ENCODE measurements at places on chromosomes 4 and X. TPM values are rescaled to one million over a fixed set of nuclear protein-coding genes. Genes with fewer than 3 reads are reported as not detected.

DNA sequence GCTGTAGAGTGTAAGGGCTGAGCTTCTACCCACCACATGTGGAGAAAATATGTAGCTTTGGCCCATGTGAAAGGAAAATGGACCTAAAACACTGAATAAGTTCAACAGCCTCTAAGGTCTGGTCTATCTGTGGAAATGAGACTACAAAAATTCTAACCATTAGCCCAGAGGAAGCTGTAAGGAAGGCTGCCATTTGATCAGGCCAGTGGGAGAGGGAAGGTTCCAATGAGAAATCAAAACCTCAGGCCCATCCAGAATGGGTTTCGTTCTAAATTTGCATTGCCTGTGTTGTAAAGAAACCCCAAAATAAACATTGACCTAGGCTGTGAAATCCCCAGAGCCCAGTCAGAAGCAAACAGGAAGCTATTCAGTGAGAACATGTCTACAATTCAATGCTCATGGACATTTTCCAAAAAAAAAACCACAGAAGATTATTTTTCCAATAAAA is 320.4 kb upstream of the SLC7A11 start:
- H3K4me1 ChIP-seq, result peaks cover 6% of the 10 kb centered on the region
- no peaks in the 10 kb centered on the region for H3K36me3 ChIP-seq
- H3K4me3 ChIP-seq, result no peak overlapping the region
- DNase-seq, result peak; percentile 68
- H3K27me3 ChIP-seq, result no peaks in the 10 kb centered on the region

DNA sequence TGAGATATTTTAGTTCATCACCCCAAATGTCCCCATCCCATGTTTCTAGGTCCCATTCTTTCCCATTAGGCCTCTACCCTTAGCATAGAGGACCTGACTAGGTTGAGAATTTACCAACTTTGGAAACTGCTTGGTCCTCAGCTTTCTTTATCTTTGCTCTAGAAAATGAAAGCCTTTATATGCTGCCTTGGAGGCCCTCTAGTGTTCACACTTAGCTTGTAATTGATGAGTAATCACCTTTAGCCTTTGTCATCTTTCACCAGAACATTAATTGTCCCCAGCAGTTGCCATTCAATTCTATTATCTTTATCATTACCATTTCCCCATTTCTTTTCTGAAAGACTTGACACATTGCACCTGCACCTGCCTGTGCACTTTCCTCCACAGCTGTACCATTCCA is 589.2 kb upstream of the NR3C2 start:
- H3K36me3 ChIP-seq, result no peaks in the 10 kb centered on the region
- H3K27me3 ChIP-seq, result no peaks in the 10 kb centered on the region
- H3K4me1 ChIP-seq, result no peaks in the 10 kb centered on the region
- H3K4me3 ChIP-seq, result no peak overlapping the region
- no peak for DNase-seq
- no peak overlapping the region for H3K27ac ChIP-seq

The CLCN5 gene
- 13.8 TPM for total RNA-seq

- DNase-seq, result no peak
- no peak overlapping the region for H3K4me3 ChIP-seq
- no peaks in the 10 kb centered on the region for H3K27me3 ChIP-seq
- no peaks in the 10 kb centered on the region for H3K4me1 ChIP-seq
Observed at GRCh38 chr4:103928370-103928769, 208.6 kb upstream of the TACR3 start.

The OTC gene
- total RNA-seq, result not detected

The BEX4 gene
- total RNA-seq, result 13.0 TPM

- no peaks in the 10 kb centered on the region for H3K27me3 ChIP-seq
- H3K36me3 ChIP-seq, result no peaks in the 10 kb centered on the region
- no peaks in the 10 kb centered on the region for H3K4me1 ChIP-seq
- DNase-seq, result no peak
Observed at GRCh38 chrX:55074851-55075467, at the start of gene PAGE2B. Gene PAGE2B, plus strand, starts transcription at chrX:55075030. Its CDS starts 1,012 bp downstream, at chrX:55076042.

DNA sequence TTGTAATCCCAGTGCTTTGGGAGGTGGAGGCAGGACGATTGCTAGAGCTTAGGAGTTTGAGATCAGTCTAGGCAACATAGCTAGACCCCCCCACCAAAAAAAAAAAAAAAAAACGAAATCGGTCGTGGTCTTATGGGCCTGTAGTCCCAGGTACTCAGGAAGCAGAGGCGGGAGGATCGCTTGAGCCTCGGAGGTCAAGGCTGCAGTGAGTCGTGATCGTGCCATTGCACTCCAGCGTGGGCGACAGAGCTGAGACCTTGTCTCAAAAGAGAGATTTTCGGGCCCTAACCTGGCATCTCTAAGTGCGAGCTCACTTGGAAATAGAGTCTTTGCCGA is 7.0 kb upstream of the LETM1 start:
- no peak overlapping the region for H3K27ac ChIP-seq
- peak overlapping the region; percentile 61 for H3K4me3 ChIP-seq
- DNase-seq, result no peak

The ZCCHC18 gene
- total RNA-seq, result 1.1 TPM

DNA sequence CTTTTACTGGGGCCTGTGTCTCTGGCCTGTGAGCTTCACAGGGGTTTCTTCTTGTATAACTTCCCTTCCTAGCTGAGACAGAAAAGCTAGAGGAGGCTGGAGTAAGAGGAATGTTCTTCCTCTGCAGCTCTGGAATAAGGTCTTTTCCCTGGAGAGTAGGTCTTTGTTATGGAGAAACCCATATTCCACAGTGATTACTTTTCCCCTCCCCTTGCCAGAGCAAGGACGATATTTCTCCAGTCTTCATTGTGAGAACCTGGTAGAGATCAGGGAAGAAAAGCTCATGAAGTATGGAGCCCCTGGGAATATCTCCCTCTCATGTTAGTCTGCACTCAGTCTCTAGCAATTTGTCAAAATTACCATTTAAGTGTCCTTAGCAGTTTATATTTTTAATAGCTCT is 18.7 kb upstream of the GLRB start:
- no peak overlapping the region for H3K27ac ChIP-seq
- no peaks in the 10 kb centered on the region for H3K4me1 ChIP-seq
- no peaks in the 10 kb centered on the region for H3K36me3 ChIP-seq
- no peak for DNase-seq

GRCh38 chr4:10245751-10246150 is 129.2 kb upstream of the WDR1 start:
- H3K36me3 ChIP-seq, result no peaks in the 10 kb centered on the region
- DNase-seq, result no peak
- H3K27me3 ChIP-seq, result peaks cover 3% of the 10 kb centered on the region
- no peaks in the 10 kb centered on the region for H3K4me1 ChIP-seq

GRCh38 chr4:21191317-21191716 is 491.1 kb downstream of the PACRGL start:
- no peak for DNase-seq
- no peak overlapping the region for H3K27ac ChIP-seq
- no peaks in the 10 kb centered on the region for H3K4me1 ChIP-seq
- H3K36me3 ChIP-seq, result no peaks in the 10 kb centered on the region
- H3K27me3 ChIP-seq, result no peaks in the 10 kb centered on the region

DNA sequence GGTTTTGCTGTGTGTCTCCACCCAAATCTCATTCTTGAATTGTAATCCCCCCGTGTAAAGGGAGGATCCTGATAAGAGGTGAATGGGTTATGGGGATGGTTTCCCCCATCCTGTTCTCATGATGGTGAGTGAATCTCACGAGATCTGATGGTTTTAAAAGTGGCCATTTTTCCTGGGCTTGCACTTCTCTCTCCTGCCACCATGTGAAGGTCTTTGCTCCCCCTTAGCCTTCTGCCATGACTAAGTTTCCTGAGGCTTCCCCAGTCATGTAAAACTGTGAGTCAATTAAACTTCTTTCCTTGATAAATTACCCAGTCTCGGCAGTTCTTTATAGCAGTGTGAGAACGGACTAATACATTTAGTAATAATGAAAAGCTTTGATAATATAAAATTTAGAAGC is 46.9 kb downstream of the ANTXR2 start:
- peaks cover 3% of the 10 kb centered on the region for H3K4me1 ChIP-seq
- H3K27ac ChIP-seq, result no peak overlapping the region
- no peak for DNase-seq
- peaks cover 52% of the 10 kb centered on the region for H3K36me3 ChIP-seq

GRCh38 chr4:9762823-9763475 is 18.5 kb upstream of the DRD5 start:
- no peaks in the 10 kb centered on the region for H3K27me3 ChIP-seq
- no peak overlapping the region for H3K27ac ChIP-seq
- H3K4me1 ChIP-seq, result no peaks in the 10 kb centered on the region
- H3K4me3 ChIP-seq, result no peak overlapping the region

Data from osteoblast (primary cell).